ENCODE measurements at places on chromosomes 13 and 19.
A peak's percentile ranks its signal among the peaks of the same experiment; 100 is the strongest.

DNA sequence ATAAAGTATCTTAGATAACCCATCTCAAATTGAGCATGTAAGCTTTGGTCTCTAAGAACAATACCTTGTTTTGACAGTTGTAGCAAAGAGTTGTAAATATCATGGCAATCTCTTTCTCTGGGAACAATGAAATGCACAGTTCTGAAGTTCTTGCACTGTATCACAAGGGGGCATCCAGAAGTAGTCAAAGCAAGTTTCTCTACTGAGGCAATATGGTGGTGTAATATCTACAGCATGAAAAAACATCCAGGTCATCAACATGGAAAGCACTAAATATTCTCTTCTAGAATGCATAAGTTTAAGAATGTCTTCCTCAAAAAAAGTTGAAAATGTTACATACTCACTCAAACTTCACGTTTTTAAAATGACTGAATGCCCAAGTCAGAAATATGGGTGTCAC lies 19.6 kb downstream of the MTMR6 start:
- H3K27me3 ChIP-seq: no peaks in the 10 kb centered on the region
- H3K36me3 ChIP-seq: peaks cover 73% of the 10 kb centered on the region
- no peak overlapping the region for H3K27ac ChIP-seq
- H3K4me3 ChIP-seq: no peak overlapping the region
- H3K4me1 ChIP-seq: no peaks in the 10 kb centered on the region

- H3K36me3 ChIP-seq: no peaks in the 10 kb centered on the region
- no peaks in the 10 kb centered on the region for H3K4me1 ChIP-seq
- H3K4me3 ChIP-seq: no peak overlapping the region
- H3K27me3 ChIP-seq: no peaks in the 10 kb centered on the region
- no peak for DNase-seq
Measured at GRCh38 chr13:38537051-38537450, 149.8 kb upstream of the FREM2 start.

- peaks cover 14% of the 10 kb centered on the region for H3K4me1 ChIP-seq
- peak overlapping the region; percentile 19 for H3K27ac ChIP-seq
- no peak overlapping the region for H3K4me3 ChIP-seq
Measured at GRCh38 chr19:17488593-17489391, 18.5 kb downstream of the SLC27A1 start.

DNA sequence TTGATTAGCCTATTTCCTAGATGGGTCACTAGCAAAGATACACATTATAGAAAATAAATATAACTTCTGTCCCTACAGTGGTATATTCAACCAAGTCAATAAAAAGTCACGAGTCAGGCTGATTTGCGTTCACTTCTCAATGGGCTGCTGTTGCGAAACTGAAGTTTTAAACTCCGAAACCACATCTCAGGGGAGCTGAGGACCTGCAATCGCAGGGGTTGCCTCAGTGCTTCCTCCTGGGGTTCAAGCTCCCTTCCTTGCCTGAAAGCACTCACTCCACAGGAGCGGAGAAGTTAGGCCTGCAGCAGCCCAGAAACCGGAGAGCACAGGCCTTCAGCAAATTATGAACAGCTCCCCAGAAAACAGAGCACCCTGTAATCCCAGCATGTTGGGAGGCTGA lies 39.6 kb downstream of the RAB20 start:
- H3K4me3 ChIP-seq: no peak overlapping the region
- H3K27me3 ChIP-seq: no peaks in the 10 kb centered on the region
- DNase-seq: no peak

DNA sequence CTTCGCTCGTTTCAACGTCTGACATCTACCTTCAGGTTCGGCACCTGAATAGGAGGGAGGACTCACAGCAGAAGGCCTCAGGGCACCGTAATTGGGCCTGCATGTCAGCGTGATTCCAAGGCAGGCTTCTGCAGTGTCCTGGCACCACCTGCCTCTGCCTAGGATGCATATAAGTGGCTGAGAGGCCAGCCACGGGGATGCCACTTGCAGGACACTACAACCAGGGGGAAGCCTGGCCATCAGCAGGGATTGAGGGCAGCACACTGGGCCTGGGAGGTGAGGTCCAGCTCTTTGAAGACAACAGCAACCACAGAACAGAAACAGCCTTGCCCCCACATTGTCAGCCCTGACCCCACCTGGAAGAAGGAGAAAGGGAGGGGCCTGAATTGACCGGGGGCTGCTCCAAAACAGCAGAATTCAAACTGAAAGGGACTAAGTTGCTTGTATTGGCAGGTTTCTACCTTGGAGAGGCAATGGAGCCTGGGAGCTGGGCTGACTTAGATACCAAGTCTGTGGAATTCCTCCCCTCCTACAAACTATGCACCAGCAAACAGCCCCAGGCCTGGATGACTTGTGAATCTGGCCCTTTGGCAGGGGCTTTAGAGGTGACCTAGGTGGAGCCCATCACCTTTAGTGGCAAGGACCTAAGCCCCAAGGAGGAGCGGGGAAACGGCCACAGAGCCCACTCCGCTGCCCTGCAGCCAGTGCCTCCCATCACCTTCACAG lies 34.1 kb upstream of the POMP start:
- H3K36me3 ChIP-seq: no peaks in the 10 kb centered on the region
- no peaks in the 10 kb centered on the region for H3K4me1 ChIP-seq

DNA sequence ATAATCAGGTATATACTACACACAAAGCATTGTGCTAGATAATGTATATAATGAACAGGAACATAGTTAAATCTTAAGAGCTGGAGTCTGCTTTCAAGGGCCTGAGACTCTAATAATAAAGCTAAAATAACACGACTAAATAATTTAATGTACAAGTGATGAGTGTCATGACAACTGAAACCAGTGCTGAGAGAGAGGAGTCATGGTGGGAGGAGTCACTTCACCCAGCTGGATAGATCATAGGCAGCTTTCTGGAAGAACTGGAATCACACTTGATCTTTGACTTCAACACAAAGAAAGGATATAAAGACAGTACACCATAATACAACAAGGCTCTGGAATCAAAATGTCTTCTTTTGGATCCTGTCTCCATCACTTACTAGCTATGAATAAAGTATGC lies 7.1 kb downstream of the RBM26 start:
- no peak overlapping the region for H3K4me3 ChIP-seq
- H3K36me3 ChIP-seq: peaks cover 9% of the 10 kb centered on the region
- H3K27me3 ChIP-seq: no peaks in the 10 kb centered on the region

DNA sequence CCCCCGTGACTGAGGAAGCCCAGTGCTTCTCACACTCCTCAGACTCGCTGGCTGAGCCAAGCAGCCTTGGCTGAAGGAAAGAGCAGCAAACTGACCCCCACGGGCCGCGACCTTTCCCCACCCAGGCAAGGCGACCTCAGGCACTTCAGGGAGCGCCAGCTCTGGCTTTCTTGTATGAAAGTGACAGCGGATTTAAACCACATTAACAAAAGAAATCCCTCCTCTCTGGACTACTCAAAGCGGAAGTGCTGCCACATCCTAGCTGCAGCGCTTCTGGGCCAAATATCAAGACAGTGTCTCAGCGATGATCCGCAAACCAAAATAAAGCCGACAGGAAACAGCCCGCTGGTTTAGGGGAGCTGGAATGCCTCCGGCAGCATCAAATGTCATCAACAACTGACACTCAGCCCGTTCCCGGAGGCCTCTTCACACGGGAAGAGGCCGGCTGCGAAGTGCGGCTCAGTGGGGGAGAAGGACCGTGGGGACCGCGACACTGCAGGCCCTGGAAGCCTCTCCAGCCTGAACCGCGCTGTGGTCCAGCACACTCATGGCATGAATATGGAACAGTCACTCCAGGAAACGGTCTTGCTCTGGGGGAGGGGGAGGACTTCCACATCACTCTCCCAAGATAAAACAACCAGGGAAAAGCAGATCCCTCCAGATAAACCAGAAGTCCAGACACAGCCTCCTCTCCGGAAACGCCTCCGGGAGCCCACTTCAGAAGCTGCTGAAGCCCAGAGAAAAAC lies 1.4 kb downstream of the RASA3 start:
- peaks cover 37% of the 10 kb centered on the region for H3K4me1 ChIP-seq
- DNase-seq: peak; percentile 62
- H3K27me3 ChIP-seq: no peaks in the 10 kb centered on the region
- no peaks in the 10 kb centered on the region for H3K36me3 ChIP-seq

- H3K27me3 ChIP-seq: peaks cover 16% of the 10 kb centered on the region
- peak; percentile 68 for DNase-seq
- no peaks in the 10 kb centered on the region for H3K36me3 ChIP-seq
- H3K4me1 ChIP-seq: peaks cover 2% of the 10 kb centered on the region
Measured at GRCh38 chr19:42323852-42324654, 1.4 kb upstream of the MEGF8 start.
